ENCODE measurements at places on chromosomes 12 and 14. TPM values are rescaled to one million over a fixed set of nuclear protein-coding genes. Genes with fewer than 3 reads are reported as not detected.

Gene OTX2
- not detected for polyA plus RNA-seq

Gene ADAM21
- not detected for polyA plus RNA-seq

Gene INSM2
- not detected for polyA plus RNA-seq

Gene TSPAN8
- polyA plus RNA-seq, result 0.26 TPM

Gene KRT3
- not detected for polyA plus RNA-seq

Gene SDR9C7
- not detected for polyA plus RNA-seq

Gene BTBD6
- polyA plus RNA-seq, result 56.3 TPM

Gene KRT80
- 0.72 TPM for polyA plus RNA-seq

Gene OGFOD2
- 12.7 TPM for polyA plus RNA-seq

GRCh38 chr12:130456375-130457199, 118.9 kb downstream of the PIWIL1 start:
- no peaks in the 10 kb centered on the region for H3K36me3 ChIP-seq
- H3K4me3 ChIP-seq, result no peak overlapping the region
- H3K27ac ChIP-seq, result no peak overlapping the region

GRCh38 chr14:44783901-44784300, 177.8 kb downstream of the KLHL28 start:
- H3K4me1 ChIP-seq, result no peaks in the 10 kb centered on the region
- H3K27me3 ChIP-seq, result no peaks in the 10 kb centered on the region
- H3K27ac ChIP-seq, result no peak overlapping the region
- H3K36me3 ChIP-seq, result no peaks in the 10 kb centered on the region
- no peak overlapping the region for H3K4me3 ChIP-seq
- no peak for DNase-seq

GRCh38 chr12:54661048-54661447, 12.9 kb upstream of the DCD start:
- no peaks in the 10 kb centered on the region for H3K36me3 ChIP-seq
- H3K27me3 ChIP-seq, result peaks cover 15% of the 10 kb centered on the region
- H3K4me1 ChIP-seq, result no peaks in the 10 kb centered on the region

GRCh38 chr14:59103396-59103795, 85.1 kb upstream of the DAAM1 start:
- DNase-seq, result no peak
- no peaks in the 10 kb centered on the region for H3K36me3 ChIP-seq
- H3K4me3 ChIP-seq, result no peak overlapping the region
- no peaks in the 10 kb centered on the region for H3K4me1 ChIP-seq
- H3K27ac ChIP-seq, result no peak overlapping the region

- H3K27me3 ChIP-seq, result no peaks in the 10 kb centered on the region
- DNase-seq, result peak; percentile 26
- no peaks in the 10 kb centered on the region for H3K36me3 ChIP-seq
- H3K4me3 ChIP-seq, result no peak overlapping the region
- H3K27ac ChIP-seq, result no peak overlapping the region
- H3K4me1 ChIP-seq, result peaks cover 7% of the 10 kb centered on the region
These were observed 36.8 kb downstream of the FLVCR2 start for GRCh38 chr14:75615200-75615599.

DNA sequence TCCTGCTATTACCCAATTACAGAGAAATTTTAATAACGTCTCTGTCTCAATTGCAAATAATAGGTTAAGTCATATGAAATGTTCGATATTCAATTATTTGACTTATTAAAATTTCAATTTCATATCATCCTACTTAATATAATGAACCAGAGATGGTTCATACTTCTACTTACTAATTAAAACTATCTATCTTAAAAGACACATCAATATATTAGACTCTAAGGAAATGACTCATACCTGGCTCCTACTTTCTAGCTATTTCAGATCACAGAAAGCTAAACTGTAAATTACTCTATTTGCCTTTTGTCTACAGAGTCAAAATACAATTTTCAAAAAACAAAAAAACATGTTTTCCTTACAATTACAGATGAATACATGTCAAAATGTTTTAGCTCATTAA, 99.6 kb downstream of the CAPZA3 start:
- no peak overlapping the region for H3K27ac ChIP-seq
- no peak overlapping the region for H3K4me3 ChIP-seq
- H3K27me3 ChIP-seq, result no peaks in the 10 kb centered on the region
- H3K36me3 ChIP-seq, result no peaks in the 10 kb centered on the region

DNA sequence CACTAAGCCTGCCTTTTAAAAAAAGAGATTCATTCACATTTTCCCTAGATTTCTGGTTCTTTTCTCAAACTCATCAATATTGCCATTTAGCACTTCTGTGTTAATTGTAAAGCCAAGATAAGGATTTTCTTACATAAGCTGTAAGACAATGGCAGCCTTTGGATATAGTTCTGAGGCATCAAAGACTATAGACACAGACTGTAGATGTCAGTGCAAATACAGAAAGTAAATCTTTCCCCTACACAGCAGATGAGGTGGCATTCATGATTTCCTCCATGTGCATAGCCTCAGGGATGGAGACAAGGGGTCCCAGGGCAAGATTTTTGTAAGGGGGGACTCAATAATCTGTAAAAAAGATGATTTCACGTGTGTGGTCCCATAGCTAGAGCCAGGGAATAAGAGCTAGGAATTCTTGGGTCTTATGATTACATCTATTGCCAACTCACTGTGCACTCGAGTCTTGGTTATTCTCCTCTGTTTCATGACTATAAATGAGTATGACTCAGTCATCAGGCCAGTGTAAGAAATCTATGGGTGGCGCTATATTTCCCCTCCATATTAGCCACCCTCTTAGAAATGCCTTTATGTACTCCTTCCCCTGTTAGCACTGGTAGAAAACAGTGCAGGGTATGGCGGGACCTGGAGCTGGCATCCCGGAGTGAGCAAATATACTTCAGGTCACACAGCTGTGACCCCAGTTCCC, 207.5 kb downstream of the EXOC5 start:
- DNase-seq, result no peak
- H3K4me1 ChIP-seq, result no peaks in the 10 kb centered on the region
- H3K4me3 ChIP-seq, result no peak overlapping the region
- H3K27me3 ChIP-seq, result peaks cover under 1% of the 10 kb centered on the region

DNA sequence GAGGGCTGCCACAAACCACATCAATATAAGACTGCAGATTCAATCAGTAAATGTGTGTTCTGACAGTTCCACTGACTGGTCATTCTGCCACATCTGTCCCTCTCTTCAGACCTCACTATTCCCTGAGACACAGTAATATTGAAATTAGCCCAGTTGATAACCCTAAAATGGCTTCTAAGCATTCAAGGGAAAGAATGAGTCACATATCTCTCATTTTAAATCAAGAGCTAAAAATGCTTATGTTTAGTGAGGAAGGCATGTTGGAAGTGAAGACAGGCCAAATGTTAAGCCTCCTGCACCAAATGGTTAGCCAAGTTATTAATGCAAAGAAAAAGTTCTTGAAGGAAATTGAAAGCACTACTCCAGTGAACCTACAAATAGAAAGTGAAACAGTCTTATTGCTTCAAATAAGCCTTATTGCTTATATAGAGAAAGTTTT, 24.5 kb upstream of the KIF21A start:
- H3K4me3 ChIP-seq, result no peak overlapping the region
- no peaks in the 10 kb centered on the region for H3K4me1 ChIP-seq
- H3K36me3 ChIP-seq, result no peaks in the 10 kb centered on the region
- H3K27me3 ChIP-seq, result no peaks in the 10 kb centered on the region
- no peak overlapping the region for H3K27ac ChIP-seq

DNA sequence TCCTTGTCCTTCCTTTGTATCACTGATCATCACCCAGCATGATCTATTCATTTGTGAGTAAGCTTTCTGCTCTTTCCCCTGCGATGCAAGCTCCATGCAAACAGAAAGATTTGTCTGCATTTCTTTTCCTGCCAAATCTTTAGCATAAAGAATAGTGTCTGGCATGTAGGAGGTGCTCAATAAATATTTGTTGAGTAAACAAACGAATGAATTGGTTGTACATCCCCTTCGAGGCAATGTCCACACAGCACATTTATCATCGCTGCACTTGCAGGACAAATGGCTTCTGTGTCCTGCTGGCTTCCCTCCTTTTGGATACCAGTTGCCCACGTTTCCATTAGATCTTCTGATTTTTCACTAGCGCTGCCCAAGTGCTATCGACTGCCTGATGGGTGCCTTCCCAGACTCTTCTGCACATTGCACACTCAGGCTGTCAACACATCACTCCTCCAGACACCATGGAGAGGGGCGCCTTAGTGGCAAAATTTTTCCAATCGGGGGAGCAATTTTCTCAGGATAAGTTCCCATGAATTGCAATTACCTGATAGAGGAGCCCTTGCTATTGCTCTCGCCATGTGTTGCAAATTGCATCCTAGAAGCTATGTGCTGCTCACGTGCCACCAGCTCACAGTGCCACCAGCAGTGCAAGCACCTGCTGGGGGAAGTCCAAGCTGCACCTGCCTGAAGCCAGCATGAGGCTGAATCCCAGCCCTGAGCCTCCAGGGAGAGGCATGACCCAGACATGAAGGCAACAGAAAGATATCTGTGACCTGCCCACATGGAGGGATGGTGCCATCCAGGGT, 206.6 kb downstream of the KIF26A start:
- DNase-seq, result no peak
- no peaks in the 10 kb centered on the region for H3K27me3 ChIP-seq
- no peaks in the 10 kb centered on the region for H3K36me3 ChIP-seq
- H3K27ac ChIP-seq, result no peak overlapping the region

DNA sequence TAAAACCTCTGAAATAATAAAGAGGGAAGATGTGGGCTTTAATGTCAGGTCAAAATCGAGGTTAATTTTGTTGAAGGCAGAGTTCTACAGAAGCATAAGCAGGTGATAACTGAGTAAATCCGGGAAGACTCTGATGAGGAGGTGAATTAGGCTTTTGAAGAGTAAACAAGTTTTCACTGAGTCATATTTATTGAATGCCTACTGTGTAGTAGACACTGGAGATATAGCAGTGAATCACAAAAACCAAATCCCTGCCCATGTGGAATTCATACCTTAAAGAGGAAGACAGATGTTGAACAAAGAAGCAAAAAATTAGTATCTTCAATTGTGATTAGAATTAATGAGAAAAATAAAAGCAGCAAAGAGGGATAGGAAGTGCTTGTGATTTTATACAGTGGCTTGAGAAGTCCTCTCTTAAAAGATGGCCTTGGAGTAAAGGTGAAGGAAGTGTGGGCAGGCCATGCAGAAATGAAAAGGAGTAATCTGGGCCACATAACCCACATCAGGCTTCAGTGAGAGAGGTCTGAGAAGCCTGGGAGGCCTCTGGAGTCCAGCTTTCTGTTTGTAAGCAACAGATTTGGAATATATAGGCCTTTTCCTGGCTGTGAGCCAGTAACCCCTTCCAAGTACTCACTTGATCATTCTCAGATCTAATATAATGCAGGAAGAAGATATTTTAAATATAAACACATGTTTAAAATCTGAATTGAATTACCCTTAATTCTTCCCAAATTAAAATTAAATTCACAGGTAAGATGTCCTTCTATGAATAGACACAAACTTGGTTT, 46.7 kb downstream of the BHLHE41 start:
- H3K4me3 ChIP-seq, result no peak overlapping the region
- no peak overlapping the region for H3K27ac ChIP-seq
- no peak for DNase-seq
- H3K36me3 ChIP-seq, result no peaks in the 10 kb centered on the region
- H3K4me1 ChIP-seq, result no peaks in the 10 kb centered on the region
- no peaks in the 10 kb centered on the region for H3K27me3 ChIP-seq

GRCh38 chr12:125418902-125419564, 353.8 kb downstream of the AACS start:
- no peaks in the 10 kb centered on the region for H3K36me3 ChIP-seq
- no peaks in the 10 kb centered on the region for H3K27me3 ChIP-seq
- no peak overlapping the region for H3K27ac ChIP-seq
- DNase-seq, result no peak
- H3K4me3 ChIP-seq, result no peak overlapping the region
- no peaks in the 10 kb centered on the region for H3K4me1 ChIP-seq

- DNase-seq, result no peak
- peaks cover 39% of the 10 kb centered on the region for H3K4me1 ChIP-seq
- H3K27ac ChIP-seq, result peak overlapping the region; percentile 38
- H3K27me3 ChIP-seq, result no peaks in the 10 kb centered on the region
- no peak overlapping the region for H3K4me3 ChIP-seq
These were observed 14.9 kb downstream of the SCARB1 start for GRCh38 chr12:124848621-124849380.

- no peak overlapping the region for H3K4me3 ChIP-seq
- H3K27me3 ChIP-seq, result no peaks in the 10 kb centered on the region
- no peak overlapping the region for H3K27ac ChIP-seq
- no peaks in the 10 kb centered on the region for H3K4me1 ChIP-seq
- no peak for DNase-seq
These were observed 28.2 kb downstream of the G2E3 start for GRCh38 chr14:30587141-30587540.

- no peaks in the 10 kb centered on the region for H3K27me3 ChIP-seq
- H3K4me3 ChIP-seq, result peak overlapping the region; percentile 84
These were observed 790 bp downstream of the GTF2A1 start for GRCh38 chr14:81219759-81220579.

GRCh38 chr12:102514696-102515095, 34.3 kb upstream of the IGF1 start:
- no peak overlapping the region for H3K4me3 ChIP-seq
- no peaks in the 10 kb centered on the region for H3K36me3 ChIP-seq
- DNase-seq, result no peak
- H3K27ac ChIP-seq, result no peak overlapping the region

DNA sequence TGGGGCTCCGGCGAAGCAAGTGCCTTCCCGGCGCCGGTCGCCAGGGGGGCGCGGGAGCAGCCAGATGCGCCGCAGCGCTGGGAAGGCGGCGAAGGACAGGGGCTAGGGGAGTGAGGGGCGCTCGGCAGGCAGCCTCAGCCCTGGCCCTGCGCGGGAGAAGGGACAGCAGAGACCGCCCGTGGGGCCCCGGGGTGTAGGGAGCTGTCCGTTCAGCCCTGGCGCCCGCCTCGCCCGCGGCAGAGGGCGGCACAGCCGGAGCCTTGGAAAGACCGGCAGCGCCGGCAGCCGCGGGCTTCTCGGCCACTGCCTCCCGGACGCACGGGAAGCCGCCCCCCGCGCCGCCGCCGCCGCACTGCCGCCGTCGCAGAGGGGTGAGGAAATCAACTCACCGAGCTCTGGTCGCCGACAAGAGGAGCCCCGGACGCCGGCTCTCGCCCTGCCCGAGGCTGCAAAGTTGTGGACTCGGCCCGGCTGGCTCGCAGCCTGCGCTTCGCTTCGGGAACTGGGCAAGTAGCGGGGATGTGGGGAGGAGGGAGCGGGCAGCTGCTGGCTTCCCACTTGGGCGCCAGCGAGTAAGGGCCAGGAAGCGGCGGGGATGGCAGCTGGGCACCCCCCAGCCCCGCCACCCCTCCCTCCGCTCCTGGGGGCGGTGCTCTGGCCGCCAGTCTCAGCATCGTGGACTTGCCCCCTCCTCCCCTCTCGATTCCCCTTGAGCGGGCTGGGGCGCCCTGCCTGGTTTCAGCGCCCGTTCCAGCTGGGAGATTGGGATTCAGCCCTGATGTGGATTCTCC, at the start of gene ZDHHC22:
ZDHHC22 (minus strand) TSS at position 578 of the 791 bp plus-strand sequence. CDS start 2,053 bp downstream, outside the sequence.
- H3K27me3 ChIP-seq, result peaks cover 84% of the 10 kb centered on the region
- DNase-seq, result no peak
- H3K27ac ChIP-seq, result no peak within 1 kb of the TSS

DNA sequence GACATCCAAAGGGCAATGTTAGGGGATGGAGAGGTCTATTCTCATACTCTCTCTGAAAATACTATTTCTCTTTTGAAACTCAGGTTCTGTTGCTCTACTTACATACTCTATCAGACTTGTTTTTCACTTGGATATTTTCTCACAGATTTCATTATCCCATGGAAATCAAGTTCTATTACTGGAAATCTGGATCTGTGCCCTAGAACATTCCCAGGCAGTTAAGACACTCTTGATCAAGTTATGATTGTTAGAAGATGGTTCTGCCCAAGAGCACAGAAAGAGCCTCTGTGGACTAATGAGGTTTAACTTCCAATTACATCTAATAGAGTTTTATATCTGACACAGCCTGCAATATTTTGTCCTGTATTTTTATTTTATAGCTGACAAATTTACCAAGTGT, 591.0 kb upstream of the ATP2B1 start:
- H3K4me1 ChIP-seq, result no peaks in the 10 kb centered on the region
- DNase-seq, result no peak
- H3K4me3 ChIP-seq, result no peak overlapping the region
- no peaks in the 10 kb centered on the region for H3K27me3 ChIP-seq
- H3K36me3 ChIP-seq, result no peaks in the 10 kb centered on the region

Data from heart left ventricle (tissue), 16 donors.